ENCODE measurements at places on chromosomes 2 and 18.

DNA sequence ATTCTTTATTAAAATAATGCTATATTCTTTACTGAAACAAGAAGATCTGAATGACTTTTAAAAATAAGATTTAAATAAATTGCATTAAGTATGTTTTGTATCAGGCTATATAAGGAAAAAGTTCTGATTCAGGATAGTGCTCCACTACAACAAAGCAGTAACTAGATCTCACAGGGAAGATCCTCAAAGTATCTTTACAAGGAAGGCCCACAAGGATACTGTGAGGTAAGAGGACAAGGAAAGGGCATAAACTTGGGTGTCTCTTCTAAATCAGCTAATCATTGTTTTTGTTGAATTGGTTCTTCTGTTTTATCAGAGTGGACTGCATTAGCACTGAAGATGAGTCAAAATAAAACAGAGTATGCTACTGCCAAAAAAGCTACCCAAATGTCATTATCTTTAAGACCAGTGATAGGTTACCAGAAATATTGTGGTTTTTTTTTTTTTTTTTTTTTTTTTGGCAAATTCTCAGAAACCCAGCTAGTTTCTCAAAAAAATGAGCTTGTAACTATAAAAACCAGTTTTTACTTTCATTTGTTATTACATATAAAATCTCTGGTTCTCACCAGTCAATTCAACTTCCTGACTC lies 160.9 kb downstream of the BAZ2B start:
- no peak for DNase-seq

GRCh38 chr2:127039387-127040031 lies 67.4 kb downstream of the BIN1 start:
- DNase-seq = no peak

DNA sequence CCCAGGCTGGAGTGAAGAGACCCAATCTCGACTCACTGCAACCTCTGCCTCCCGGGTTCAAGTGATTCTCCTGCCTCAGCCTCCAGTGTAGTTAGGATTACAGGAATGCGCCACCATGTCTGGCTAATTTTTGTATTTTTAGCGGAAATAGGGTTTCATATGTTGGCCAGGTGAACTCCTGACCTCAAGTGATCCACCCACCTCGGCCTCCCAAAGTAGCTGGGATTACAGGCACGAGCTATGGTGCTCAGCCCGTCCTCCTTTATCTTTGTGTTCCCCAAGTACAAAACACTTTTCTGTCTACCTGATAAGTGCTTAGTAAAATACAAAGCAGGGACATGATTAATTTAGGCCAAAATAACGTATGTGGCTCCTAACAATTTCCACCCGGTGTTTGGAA lies 91.2 kb upstream of the STK17B start:
- no peak for DNase-seq

DNA sequence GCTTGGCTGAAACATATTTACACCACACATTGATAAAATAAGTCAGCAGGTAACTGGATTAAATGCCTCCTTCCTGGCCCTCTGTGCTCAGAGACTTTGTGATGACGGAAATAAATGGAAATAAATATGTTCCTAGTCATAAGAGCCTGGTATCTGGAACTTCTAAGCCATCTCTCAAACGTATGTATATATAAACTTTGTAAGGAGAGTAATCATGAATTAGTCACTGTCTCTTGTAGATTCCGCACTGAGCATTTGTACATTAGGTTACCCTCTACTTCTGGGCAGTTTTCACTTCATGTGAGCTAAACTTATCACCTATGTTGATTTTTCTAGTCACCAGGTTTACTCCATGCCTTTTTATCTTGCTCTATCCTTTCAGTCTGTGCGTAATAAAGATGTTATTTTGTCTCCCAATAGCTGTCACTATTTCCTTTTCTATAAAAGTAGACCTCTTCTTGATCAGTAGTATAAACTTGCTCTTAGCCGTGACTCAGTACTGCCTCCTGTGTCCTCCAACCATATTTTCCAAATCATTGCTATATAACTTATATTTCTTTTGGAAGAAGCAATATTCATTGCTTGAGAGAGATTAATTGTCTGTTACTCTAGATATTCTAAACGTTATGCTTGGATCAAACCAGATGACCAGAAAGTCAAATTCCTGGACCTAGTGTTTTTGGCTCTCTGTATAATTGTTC lies 53.2 kb downstream of the FEZ2 start:
- DNase-seq = peak; percentile 55

DNA sequence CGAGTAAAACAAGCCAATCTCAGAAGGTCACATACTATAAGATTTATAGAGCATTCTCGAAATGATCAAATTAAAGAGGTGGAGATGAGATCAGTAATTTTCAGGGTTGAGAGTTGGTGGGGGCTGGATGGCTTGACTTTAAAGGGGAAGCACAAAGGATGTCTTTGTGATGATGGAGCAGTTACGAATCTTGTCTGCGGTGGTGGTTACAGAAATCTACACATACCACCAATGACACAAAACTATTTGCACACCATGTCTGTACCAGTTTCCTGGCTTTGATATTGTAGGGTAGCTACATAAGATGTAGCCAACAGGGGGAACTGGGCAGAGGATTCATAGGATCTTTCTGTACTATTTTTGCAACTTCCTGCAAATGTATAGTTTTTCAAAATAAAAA lies 190.6 kb upstream of the SMIM21 start:
- DNase-seq = no peak

DNA sequence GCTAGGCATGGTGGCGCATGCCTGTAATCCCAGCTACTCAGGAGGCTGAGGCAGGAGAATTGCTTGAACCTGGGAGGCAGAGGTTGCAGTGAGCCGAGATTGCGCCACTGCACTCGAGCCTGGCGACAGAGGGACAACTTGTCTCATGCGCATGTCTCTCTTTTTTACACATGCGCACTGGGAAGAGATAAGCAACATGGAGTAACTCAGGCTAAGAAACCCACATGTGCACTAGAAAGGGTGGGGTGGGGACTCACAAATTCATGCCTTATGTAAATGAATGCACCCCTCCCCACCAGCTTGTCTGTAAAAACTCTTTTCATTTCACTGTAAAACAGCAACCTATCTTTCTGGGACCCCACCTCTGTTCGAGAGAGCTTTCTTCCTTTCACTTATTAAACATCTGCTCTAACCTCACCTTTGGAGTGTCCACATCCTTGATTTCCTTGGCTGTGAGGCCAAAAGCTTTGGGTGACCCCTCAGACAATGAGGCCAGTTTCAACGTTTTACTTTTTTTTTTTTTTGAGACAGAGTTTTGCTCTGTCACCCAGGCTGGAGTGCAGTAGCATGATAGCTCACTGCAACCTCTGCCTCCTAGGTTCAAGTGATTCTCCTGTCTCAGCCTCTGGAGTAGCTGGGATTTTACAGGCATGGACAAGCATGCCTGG lies 91.6 kb upstream of the RMP24 start:
- DNase-seq = no peak

Data from dermis blood vessel endothelial cell (primary cell).